ENCODE measurements at places on chromosomes 7 and 10.

GRCh38 chr10:73968098-73968521 is 29.8 kb upstream of the VCL start:
- no peak for DNase-seq

GRCh38 chr7:154231732-154232131 is 179.5 kb downstream of the DPP6 start:
- no peak for DNase-seq

- DNase-seq = no peak
These were observed 5.6 kb upstream of the IFIT2 start for GRCh38 chr10:89296220-89296648.

GRCh38 chr10:104819731-104820130 is 178.6 kb downstream of the SORCS3 start:
- no peak for DNase-seq

DNA sequence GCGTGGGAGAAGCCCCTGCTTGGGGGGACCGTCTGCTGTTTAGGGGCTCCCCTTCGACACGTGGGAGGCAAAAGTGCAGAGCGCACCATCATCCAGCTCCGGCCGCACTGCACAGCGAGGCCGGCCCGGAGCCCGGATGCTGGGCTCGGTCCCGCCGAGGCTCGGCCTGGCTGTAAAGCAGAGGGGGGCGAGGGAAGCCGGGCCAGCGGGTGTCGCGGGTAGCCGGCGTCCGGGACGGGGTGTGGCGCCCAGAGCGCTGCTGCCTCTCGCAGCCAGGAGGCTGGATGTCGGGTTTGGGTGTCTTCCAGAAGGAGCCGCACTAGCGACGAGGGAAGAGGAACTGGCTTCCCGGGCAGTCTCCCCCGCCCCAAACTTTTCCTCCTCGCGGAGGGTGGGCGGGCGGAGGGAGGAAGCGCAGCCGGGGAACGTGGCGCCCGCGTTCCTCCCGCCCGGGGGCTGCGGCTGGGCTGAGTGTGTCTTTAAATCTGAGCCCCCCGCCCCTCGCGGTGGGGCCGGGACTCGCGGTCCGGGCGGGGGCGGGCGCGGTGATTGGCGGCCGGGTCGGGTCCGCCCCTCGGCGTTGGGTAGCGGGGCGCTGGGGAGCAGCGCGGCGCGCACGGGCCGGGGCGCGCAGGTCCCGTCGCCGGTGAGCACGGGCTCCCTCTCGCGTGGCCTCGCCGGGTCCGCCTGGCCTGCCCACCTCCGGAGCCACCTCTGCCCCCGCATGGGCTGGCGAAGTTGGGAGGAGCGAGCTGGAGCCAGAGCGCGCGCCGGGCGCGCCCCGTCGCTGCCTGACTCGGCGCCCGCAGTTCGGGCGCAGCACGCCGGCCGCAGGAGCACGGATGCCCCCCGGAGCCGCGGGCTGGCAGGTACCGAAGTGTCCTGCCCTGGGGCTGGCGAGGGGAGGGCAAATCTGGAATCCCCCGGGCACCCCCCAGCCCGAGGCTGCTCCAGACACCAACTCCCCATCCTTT is at the start of gene PALD1:
Gene PALD1, plus strand, starts transcription at position 577 of the 974 bp plus-strand sequence. CDS start 47,185 bp downstream, outside the sequence.
- peak; percentile 51 for DNase-seq

DNA sequence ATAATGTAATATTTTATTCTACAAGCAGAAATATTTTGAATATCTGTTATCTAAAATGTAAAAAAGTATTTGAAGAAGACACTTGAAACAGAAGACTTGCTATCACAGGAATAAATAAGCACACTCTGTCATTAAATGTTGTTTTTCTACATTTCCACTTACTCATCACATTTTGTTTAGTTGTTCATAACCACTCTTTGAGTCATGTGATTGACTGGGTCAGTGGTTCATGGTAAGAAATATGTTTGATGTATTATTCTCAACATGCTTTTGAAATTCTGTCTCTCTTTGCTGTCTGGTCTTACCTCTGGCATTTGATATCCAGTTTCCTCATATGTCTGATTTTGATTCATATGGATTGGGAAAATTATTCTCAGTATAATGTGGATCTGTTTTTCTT is 171.8 kb downstream of the SUGCT start:
- no peak for DNase-seq

- no peak for DNase-seq
These were observed 7.9 kb downstream of the PKD1L1 start for GRCh38 chr7:47940088-47941013.

- no peak for DNase-seq
These were observed 1.5 kb downstream of the GDF2 start for GRCh38 chr10:47323636-47324296.

GRCh38 chr7:144454-144826 is 47.9 kb upstream of the FAM20C start:
- no peak for DNase-seq

DNA sequence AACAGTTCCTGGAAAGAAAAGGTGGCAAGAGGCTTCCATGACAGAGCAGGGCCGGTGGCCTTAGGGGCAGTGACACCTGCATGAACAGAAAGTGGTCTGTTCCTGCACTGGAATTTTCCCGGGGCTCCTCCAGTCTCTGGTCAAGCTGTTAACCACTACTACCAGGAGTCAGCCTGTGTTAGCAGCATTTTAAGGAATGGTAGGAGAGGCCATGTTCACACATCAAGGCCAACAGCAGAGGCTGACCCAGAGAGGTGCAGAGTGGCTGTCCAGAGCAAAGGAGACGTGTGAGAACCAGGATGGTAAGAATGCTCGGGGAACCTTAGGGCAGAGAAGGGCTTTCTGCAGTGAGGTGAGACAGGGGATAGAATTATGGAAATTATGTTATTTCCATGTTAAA is 8.5 kb downstream of the H2BK1 start:
- DNase-seq = no peak

- DNase-seq = no peak
These were observed 275.0 kb downstream of the TSPAN12 start for GRCh38 chr7:120582916-120583315.

DNA sequence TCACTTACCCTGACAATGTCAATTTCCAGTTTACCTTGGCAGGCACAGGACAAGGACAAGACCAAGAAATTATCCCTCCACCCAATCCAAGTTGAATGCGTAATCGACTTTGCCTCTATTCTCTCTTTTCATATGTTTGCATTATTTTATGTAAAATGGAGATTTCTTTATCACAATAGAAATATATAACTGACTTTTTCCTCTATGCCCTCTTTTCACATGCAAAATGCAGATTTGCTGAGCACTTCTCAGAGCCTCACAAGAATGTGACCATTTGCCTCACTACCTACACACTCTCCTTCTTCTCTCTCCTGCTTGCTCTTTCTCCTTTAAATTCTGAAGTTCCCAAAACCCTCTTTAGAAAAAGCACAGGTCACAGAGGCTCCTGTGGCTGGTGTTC is 15.1 kb downstream of the CYP3A43 start:
- no peak for DNase-seq

DNA sequence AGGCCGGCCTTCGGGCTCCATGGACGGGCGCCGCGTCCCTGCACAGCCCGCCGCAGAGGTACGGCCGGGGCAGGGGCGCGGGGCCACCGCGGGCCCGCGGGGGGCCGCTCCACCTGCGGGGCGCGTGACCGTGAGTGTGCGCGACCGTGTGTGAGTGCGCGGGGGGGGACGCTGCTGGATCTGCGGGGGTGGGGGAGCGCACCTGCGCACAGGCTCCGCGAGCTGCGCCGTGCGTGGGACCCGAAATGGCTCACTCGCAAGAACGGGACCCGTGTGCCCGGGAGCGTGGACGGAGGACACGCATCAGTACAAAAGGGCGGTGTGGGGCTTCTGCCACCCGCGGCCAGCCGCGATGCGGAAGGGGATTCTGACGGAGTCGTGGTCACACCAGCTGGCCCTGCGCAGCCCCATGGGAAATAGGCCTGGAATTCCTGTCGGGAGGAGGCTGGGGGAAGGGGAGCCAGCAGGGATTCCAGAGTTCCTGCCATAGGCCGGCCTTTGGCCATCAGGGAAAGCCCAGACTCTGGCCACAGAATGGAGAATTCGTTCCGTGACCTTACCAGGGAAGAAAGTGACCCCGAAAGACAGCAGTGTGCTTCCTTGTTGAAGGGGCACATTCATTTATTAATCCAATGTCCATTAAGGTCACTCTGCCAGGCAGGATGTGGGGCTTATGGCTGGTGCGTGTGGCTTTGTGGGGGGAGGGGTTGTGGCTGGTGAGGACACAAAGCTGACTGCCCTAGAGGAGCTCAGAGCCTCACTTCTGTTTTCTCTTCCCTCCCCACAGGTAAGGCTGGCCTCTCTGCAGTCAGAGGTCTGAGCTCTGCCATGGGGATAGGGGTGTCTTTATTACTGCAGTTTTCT is 494 bp downstream of the REPIN1 start:
- peak; percentile 64 for DNase-seq

DNA sequence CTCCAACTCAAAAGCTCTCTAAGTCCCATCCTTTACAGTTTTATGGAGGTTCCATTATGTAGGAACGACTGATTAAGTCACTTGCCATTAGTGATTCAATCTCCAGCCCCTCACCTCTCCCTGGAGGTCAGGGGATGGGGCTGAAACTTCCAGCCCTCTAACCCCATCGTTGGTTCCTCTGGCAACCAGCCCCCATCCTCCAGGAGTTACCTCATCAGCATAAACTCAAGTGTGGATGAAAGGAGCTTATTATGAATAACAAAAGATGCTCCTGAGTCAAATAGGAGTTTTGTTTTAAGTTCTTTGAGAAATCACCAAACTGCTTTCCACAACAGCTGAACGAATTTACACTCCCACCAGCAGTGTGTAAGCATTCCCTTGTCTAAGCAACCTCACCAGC is 494.3 kb upstream of the AUTS2 start:
- no peak for DNase-seq

GRCh38 chr7:113784316-113784715 is 134.5 kb downstream of the PPP1R3A start:
- no peak for DNase-seq

GRCh38 chr7:79221211-79221610 is 232.3 kb downstream of the MAGI2 start:
- no peak for DNase-seq

DNA sequence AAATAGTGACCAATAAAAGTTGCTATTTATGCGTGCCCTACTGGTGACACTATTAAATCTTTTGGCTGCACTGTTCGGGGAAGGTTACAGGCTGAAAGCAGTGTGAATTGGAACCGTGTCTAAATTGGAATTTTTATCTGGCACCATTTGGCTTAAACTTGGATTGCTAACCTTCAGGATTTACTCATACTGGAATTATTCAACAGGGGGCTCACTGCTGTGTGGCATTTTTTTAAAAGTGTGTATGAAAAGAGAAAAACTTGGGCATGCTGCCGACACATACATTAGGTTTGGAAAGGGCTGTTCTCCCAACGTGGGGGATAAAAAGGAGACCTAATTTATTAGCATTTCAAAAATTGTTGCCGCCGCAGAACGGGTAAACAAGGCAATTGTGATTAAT is 537.9 kb upstream of the MGMT start:
- DNase-seq = no peak

- peak; percentile 37 for DNase-seq
These were observed 779 bp downstream of the C1QL3 start for GRCh38 chr10:16520900-16521299.

GRCh38 chr7:45066409-45066808 is 22.4 kb downstream of the NACAD start:
- DNase-seq = no peak

GRCh38 chr10:3165196-3165595 is 7.4 kb downstream of the PITRM1 start:
- no peak for DNase-seq

DNA sequence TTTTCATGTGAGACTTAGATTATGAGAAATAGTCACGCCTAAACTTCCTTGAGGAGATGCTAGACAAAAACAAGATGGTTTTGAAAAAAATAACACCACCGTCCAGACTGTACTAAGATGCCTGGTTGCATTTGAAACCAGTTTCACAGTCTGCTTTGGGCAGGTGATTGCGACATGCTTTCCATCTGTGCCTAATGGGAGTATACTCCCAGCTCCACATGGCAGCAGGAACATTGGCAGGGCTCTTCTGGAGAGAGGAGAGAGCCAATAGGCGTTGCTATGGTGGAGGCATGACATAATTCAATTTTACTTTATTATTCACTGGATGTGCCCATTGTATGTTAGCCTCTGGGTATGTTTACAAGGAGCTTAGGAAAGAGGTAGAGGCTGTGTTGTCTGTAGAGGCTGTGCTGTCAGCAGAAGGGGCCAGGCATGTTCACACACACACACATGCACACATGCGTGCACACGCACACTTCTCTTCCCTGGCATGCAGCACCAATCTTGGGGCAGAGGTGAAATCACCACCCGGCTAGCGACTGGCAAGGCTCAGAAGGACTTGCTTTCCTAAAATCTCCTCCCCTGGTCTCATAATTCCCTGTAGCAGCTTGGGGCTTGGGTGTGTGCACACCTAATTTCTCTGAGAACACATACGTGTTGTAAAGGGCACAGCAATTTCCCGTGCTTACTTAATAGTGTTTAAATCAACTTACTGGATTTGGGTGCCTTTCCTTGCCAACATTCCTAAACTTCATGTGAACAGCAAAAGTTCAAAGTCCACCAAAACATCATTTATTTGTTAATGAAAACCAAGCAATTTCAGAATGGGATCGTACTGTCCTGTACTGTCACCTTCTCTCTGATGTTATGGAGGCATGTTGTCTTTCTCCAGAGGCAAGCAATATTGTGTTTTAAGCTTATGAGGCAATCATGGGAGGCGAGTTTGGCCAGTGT is 162.1 kb downstream of the TCF7L2 start:
- DNase-seq = no peak

DNA sequence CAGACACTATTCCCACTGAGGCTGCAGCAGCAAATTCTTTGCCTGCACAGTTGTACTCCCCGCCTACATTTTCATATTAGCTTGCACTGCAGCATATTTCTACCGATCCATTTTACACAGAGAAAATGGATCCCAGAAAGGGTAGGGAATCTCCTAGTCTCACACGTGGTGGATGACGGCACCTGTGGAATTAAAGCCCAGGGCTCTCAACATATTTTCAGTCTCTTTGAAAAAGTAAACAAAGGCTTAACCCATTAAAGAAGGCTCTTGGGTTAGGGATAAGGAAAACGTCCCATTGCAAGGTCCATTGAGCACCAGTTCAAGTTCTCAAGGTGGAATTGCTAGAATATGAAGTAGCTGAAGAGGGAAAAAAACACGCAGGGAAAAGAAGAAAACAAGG is 49.4 kb upstream of the FOXI2 start:
- no peak for DNase-seq

- DNase-seq = no peak
These were observed 9.4 kb downstream of the ACSL5 start for GRCh38 chr10:112383325-112383724.

- no peak for DNase-seq
These were observed 42.3 kb upstream of the STEAP1B start for GRCh38 chr7:22542254-22542653.

- DNase-seq = peak; percentile 50
These were observed 19.2 kb upstream of the SMO start for GRCh38 chr7:129169171-129169671.

DNA sequence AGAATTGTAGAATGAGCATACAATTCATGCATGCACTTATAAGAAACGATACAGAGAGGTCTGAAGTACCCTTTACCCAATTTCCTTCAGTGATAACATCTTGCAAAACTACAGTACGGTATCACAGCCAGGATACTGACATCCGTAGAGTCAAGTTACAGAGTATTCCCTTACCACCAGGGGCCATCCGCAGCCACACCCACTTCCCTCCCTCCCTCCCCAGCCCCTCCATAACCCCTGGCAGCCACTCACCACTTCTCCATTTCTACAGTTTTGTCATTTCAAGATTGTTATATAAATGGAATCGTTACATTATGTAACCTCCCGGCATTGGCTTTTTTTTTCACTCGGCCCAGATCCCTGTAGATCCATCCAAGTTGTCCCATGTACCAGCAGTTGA is 113.6 kb upstream of the RET start:
- no peak for DNase-seq

GRCh38 chr10:60607372-60607771 is 170.9 kb upstream of the CDK1 start:
- no peak for DNase-seq

- no peak for DNase-seq
These were observed 204.1 kb downstream of the PHF14 start for GRCh38 chr7:11177793-11178192.

All from stimulated activated CD4-positive, alpha-beta T cell treated with anti-CD3 and anti-CD28 coated beads, Interleukin-12 subunit alpha, Interleukin-12 subunit beta, amount 100 ng/mL, for 4 hours (primary cell).